Left ventricle myocardium superior (tissue), 1 donor: ENCODE measurements at places on chromosomes 11 and 22. TPM values are rescaled to one million over a fixed set of nuclear protein-coding genes. Genes with fewer than 3 reads are reported as not detected.

KCNQ1OT1 gene
- 0.35 TPM for total RNA-seq

CYP2D6 gene
- not detected for total RNA-seq

DNA sequence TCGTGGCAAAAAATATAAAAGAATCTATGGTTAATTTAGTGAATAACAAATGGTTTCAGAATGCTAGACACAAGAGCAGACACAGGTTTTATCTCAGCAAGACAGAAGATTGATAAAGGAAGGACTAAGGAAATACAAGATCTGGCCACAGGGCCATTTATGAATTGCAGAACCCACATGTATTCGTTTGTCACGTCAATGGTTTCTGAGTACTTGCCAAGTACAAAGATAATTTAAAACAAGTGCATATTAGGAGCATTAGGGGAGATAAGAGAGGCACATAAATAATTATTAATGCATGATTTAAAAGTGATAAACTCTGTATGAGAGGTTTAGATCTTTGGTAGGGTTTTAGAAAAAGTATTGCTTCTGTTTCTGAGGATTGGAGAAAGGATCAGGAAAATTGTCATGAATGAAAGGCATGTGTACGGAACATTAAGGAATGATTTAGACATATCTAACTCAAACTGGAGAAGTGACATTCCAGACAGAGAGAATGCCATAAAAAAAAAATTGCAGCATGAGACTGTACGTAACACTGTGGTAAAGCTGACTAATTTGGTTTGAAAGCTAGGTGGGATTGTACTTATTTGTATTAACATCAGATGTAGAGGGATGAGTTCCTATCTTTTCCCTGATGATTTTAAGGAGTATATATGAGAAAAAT, 727.1 kb downstream of the NELL1 start:
- DNase-seq = no peak

DNA sequence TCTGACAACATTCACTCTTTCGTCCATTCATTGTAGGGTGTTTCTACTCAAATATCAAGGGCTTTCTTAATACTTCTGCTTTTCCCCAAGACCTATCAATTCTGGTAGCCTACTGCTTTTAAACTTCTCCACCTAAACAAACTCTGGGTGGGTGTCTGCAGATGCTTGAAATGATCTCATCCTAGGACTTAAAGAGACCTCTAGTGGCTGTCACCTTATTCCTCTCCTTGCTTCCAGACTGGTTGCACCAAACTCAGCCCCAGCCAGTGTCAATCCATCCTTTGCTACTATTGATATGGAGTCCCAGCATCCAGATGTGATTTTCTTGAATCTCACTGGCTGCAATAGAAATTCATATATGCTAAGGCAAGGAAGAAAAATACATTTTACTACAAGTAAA, 274.7 kb downstream of the NXPE2 start:
- DNase-seq = no peak

- DNase-seq = no peak
Observed at GRCh38 chr11:16797776-16798175, 59.3 kb downstream of the C11orf58 start.

- DNase-seq = no peak
Observed at GRCh38 chr11:93857413-93858120, 7.1 kb upstream of the VSTM5 start.
